Omental fat pad (tissue), 4 donors: ENCODE measurements at places on chromosomes 11 and 22. TPM values are rescaled to one million over a fixed set of nuclear protein-coding genes. Genes with fewer than 3 reads are reported as not detected.

PARVG gene
- total RNA-seq: 56.7 TPM

CD59 gene
- total RNA-seq: 494 TPM

CARD16 gene
- 11.3 TPM for total RNA-seq

SPTBN2 gene
- total RNA-seq: 1.6 TPM

KLHL22 gene
- 41.8 TPM for total RNA-seq

C22orf15 gene
- not detected for total RNA-seq

DYNC2H1 gene
- 20.7 TPM for total RNA-seq

FXYD6 gene
- 27.4 TPM for total RNA-seq

SSH3 gene
- 44.6 TPM for total RNA-seq

KRTAP5-1 gene
- total RNA-seq: not detected

PKNOX2 gene
- 1.1 TPM for total RNA-seq

PDE3B gene
- total RNA-seq: 95.5 TPM

OR51B2 gene
- not detected for total RNA-seq

DUSP8 gene
- 3.4 TPM for total RNA-seq

CRYBA4 gene
- total RNA-seq: not detected

OR8D4 gene
- not detected for total RNA-seq

PGAP2 gene
- total RNA-seq: 10.8 TPM

NADSYN1 gene
- total RNA-seq: 55.3 TPM

ADAMTS8 gene
- 0.16 TPM for total RNA-seq

INS gene
- not detected for total RNA-seq

SHANK2 gene
- total RNA-seq: 6.7 TPM

KLHL35 gene
- 1.3 TPM for total RNA-seq

OR52K2 gene
- not detected for total RNA-seq

SMTNL1 gene
- not detected for total RNA-seq

CARD10 gene
- total RNA-seq: 2.8 TPM

TBRG1 gene
- 28.6 TPM for total RNA-seq

EP300 gene
- 65.6 TPM for total RNA-seq

ISX gene
- not detected for total RNA-seq

B4GALNT4 gene
- 1.4 TPM for total RNA-seq

SLC7A4 gene
- total RNA-seq: 13.0 TPM

NDUFS8 gene
- 118 TPM for total RNA-seq
